CD8-positive, alpha-beta memory T cell (primary cell): ENCODE measurements at places on chromosomes 6 and 20. TPM values are rescaled to one million over a fixed set of nuclear protein-coding genes. Genes with fewer than 3 reads are reported as not detected.

GRCh38 chr20:58619864-58620431, 31.1 kb upstream of the STX16 start:
- H3K4me3 ChIP-seq: no peak overlapping the region
- no peaks in the 10 kb centered on the region for H3K4me1 ChIP-seq
- H3K27ac ChIP-seq: no peak overlapping the region
- no peak for DNase-seq
- H3K36me3 ChIP-seq: no peaks in the 10 kb centered on the region
- no peaks in the 10 kb centered on the region for H3K27me3 ChIP-seq

- no peak overlapping the region for H3K27ac ChIP-seq
- no peaks in the 10 kb centered on the region for H3K36me3 ChIP-seq
- DNase-seq: no peak
- no peak overlapping the region for H3K4me3 ChIP-seq
- peaks cover 25% of the 10 kb centered on the region for H3K4me1 ChIP-seq
- H3K27me3 ChIP-seq: no peaks in the 10 kb centered on the region
Measured at GRCh38 chr20:5833309-5833941, 83.2 kb downstream of the SHLD1 start.

- no peak overlapping the region for H3K27ac ChIP-seq
- H3K4me3 ChIP-seq: no peak overlapping the region
- no peaks in the 10 kb centered on the region for H3K36me3 ChIP-seq
- DNase-seq: no peak
- H3K4me1 ChIP-seq: no peaks in the 10 kb centered on the region
Measured at GRCh38 chr6:24026050-24026449, 100.0 kb upstream of the NRSN1 start.

- no peaks in the 10 kb centered on the region for H3K27me3 ChIP-seq
- peak; percentile 69 for DNase-seq
- H3K4me1 ChIP-seq: peaks cover 68% of the 10 kb centered on the region
- peaks cover 31% of the 10 kb centered on the region for H3K36me3 ChIP-seq
Measured at GRCh38 chr6:107716688-107717089, 107.4 kb downstream of the SCML4 start.

DNA sequence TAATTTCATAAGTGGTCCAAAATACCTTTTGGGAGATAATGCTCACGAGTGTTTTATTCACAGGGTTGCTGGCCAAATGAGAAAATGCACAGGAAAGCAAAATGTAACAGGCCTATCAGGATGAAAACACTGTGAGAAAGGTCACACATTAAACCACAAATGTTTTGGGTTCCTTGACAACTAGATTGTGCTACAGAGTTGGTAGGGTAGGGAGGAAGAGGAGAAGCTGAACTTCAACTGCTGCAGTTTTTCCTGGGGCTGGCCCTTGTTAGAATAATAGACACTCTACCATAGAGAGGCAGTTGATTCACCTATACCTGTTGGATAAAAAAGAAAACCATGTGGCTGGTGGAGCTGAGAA, 28.1 kb upstream of the PAQR8 start:
- peak overlapping the region; percentile 28 for H3K4me3 ChIP-seq
- peak overlapping the region; percentile 46 for H3K27ac ChIP-seq
- peaks cover 66% of the 10 kb centered on the region for H3K4me1 ChIP-seq
- no peak for DNase-seq

DNA sequence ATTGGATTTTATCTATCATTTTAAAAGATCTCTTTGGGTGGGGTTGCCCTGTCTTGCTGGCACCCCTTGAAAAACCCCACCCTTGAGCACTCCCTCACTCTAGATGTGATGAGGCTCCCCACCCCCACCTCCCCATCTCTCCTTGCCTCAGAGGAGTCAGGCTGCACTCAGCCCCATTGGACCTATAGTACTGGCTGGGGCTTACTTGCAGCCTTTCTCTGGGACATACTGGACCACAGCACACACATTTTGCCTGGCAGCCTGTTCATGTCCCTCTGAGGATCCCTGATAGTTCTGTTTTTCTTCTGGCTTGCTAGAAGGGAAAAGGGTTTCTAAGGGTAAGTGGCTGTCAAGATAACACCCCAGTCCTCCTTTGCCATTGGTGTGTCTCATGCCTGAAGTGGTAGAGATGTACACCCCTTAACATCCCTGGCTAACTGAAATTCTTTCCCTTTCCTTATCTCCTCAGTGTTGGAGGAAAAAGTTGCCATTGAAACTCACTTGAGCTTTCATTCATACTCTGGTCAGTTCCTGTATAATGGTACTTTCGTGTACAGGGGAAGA, 553.4 kb upstream of the CITED2 start:
- no peaks in the 10 kb centered on the region for H3K36me3 ChIP-seq
- DNase-seq: no peak
- H3K4me1 ChIP-seq: no peaks in the 10 kb centered on the region
- no peak overlapping the region for H3K27ac ChIP-seq
- H3K27me3 ChIP-seq: no peaks in the 10 kb centered on the region

GRCh38 chr20:31968291-31969126, 558 bp downstream of the XKR7 start:
- peak; percentile 79 for DNase-seq
- no peaks in the 10 kb centered on the region for H3K4me1 ChIP-seq
- peaks cover 25% of the 10 kb centered on the region for H3K27me3 ChIP-seq

The BANF2 gene
- not detected for total RNA-seq

- H3K36me3 ChIP-seq: no peaks in the 10 kb centered on the region
- H3K4me3 ChIP-seq: no peak overlapping the region
- DNase-seq: no peak
Measured at GRCh38 chr6:43310134-43310533, 1.5 kb upstream of the CRIP3 start.

GRCh38 chr6:137846772-137847313, 20.2 kb upstream of the TNFAIP3 start:
- H3K4me3 ChIP-seq: no peak overlapping the region
- H3K27ac ChIP-seq: no peak overlapping the region
- peaks cover 5% of the 10 kb centered on the region for H3K4me1 ChIP-seq
- no peaks in the 10 kb centered on the region for H3K36me3 ChIP-seq

The SUMO4 gene
- total RNA-seq: 3.7 TPM

- no peaks in the 10 kb centered on the region for H3K4me1 ChIP-seq
- no peak overlapping the region for H3K4me3 ChIP-seq
- no peak for DNase-seq
- no peaks in the 10 kb centered on the region for H3K36me3 ChIP-seq
Measured at GRCh38 chr6:143426026-143426425, 24.5 kb downstream of the ADAT2 start.

- H3K4me1 ChIP-seq: peaks cover 29% of the 10 kb centered on the region
- no peak for DNase-seq
- H3K4me3 ChIP-seq: no peak overlapping the region
- H3K27me3 ChIP-seq: no peaks in the 10 kb centered on the region
Measured at GRCh38 chr6:118639054-118639964, 12.1 kb downstream of the CEP85L start.

DNA sequence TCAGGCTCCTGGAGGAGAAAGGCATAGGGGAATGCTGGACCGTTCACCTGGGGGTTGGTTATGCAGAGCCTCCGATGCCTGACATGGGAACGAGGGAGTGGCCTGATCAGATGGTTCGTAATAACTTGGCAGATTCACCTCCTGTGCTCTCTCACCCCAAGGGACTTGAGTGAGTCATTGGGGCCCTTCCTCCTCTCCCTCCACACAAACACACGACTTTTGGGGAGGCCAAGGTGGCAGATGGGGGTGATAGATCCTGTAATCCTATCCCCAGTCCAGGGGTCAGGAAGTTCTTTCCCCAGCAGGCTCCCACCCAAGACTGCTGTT, 45.6 kb upstream of the ARFGEF2 start:
- H3K4me1 ChIP-seq: peaks cover 5% of the 10 kb centered on the region
- H3K27me3 ChIP-seq: no peaks in the 10 kb centered on the region
- H3K36me3 ChIP-seq: no peaks in the 10 kb centered on the region

The IL17F gene
- 0.84 TPM for total RNA-seq

- no peaks in the 10 kb centered on the region for H3K36me3 ChIP-seq
- no peaks in the 10 kb centered on the region for H3K27me3 ChIP-seq
- H3K4me1 ChIP-seq: no peaks in the 10 kb centered on the region
Measured at GRCh38 chr20:45450097-45450818, 19.3 kb upstream of the WFDC2 start.

DNA sequence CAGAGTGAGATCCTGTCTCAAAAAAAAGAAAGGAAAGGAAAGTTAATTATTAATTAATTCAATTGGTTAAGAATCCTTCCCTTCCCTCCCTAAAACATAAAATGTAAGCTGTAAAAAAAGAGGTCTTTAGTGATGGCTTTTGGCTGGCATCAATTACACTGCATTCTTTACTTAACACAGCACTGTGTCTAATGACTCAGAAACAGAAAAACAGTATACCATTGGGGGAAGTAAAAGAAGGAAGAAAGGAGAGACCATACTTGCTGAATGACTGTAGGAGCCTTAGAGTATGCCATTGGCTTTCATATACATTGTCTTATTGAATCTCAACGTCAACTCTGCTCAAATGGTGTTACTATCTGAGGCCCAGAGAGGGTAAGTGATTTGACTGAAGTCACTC, 18.3 kb upstream of the CITED2 start:
- H3K27ac ChIP-seq: no peak overlapping the region
- H3K4me3 ChIP-seq: no peak overlapping the region
- H3K4me1 ChIP-seq: no peaks in the 10 kb centered on the region
- H3K36me3 ChIP-seq: no peaks in the 10 kb centered on the region

The ALDH8A1 gene
- total RNA-seq: 0.82 TPM

DNA sequence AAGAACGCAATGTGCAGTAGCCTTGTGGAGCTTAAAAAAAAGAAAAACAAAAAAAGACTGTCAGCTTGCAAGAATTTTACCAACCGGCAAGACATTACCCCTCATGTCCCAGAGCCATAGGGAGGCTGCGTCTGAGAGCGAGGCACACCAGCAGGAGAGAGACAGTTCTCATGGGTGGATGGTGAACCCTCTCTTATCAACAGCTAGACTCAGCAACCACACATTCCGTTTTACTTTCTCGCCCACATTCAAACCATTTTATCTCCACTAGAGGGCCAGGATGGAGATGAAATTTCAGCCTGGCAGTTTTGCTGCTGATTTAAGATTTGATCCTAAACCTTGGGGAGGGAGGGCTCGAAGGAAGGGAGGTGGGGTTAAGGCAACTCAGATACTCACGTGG, 247.0 kb downstream of the ATXN1 start:
- peak; percentile 36 for DNase-seq
- H3K4me3 ChIP-seq: no peak overlapping the region
- H3K27me3 ChIP-seq: no peaks in the 10 kb centered on the region
- H3K27ac ChIP-seq: no peak overlapping the region
- H3K36me3 ChIP-seq: no peaks in the 10 kb centered on the region

DNA sequence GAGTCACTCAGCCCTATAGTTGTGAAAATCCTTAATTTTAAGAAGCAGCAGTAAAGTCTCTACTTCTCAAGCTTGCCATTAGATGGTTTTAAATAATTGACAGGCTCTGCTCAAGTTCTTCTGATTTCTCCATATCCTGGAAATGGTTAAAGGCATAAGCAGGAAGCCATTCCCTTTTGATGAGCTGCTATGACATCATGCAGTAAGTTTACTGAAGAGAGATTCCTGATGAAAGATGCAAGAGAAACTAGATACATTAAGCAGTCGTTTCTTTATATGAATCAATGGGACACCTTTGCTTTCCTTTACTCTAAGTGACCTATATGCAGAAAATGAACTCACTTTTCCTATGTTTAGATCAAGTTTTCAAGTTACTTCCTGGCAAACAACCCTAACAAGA, 9.8 kb downstream of the POPDC3 start:
- H3K27ac ChIP-seq: no peak overlapping the region
- H3K36me3 ChIP-seq: no peaks in the 10 kb centered on the region
- H3K4me1 ChIP-seq: no peaks in the 10 kb centered on the region
- H3K27me3 ChIP-seq: no peaks in the 10 kb centered on the region
- H3K4me3 ChIP-seq: no peak overlapping the region
- DNase-seq: no peak

- no peaks in the 10 kb centered on the region for H3K4me1 ChIP-seq
- no peaks in the 10 kb centered on the region for H3K36me3 ChIP-seq
- no peaks in the 10 kb centered on the region for H3K27me3 ChIP-seq
- H3K4me3 ChIP-seq: no peak overlapping the region
- H3K27ac ChIP-seq: no peak overlapping the region
- no peak for DNase-seq
Measured at GRCh38 chr6:9250852-9251251, 815.5 kb upstream of the SLC35B3 start.

GRCh38 chr6:129748212-129748900, 38.4 kb upstream of the ARHGAP18 start:
- no peaks in the 10 kb centered on the region for H3K27me3 ChIP-seq
- H3K4me3 ChIP-seq: peak overlapping the region; percentile 43
- H3K4me1 ChIP-seq: peaks cover 53% of the 10 kb centered on the region
- peak; percentile 34 for DNase-seq
- H3K27ac ChIP-seq: peak overlapping the region; percentile 12

The PI3 gene
- not detected for total RNA-seq

- H3K36me3 ChIP-seq: no peaks in the 10 kb centered on the region
- H3K27ac ChIP-seq: no peak overlapping the region
- no peak overlapping the region for H3K4me3 ChIP-seq
- no peaks in the 10 kb centered on the region for H3K4me1 ChIP-seq
- no peaks in the 10 kb centered on the region for H3K27me3 ChIP-seq
- peak; percentile 14 for DNase-seq
Measured at GRCh38 chr20:18276821-18277220, 11.5 kb upstream of the ZNF133 start.

GRCh38 chr6:11810039-11810541, 31.5 kb upstream of the ADTRP start:
- no peaks in the 10 kb centered on the region for H3K27me3 ChIP-seq
- H3K4me1 ChIP-seq: no peaks in the 10 kb centered on the region
- no peaks in the 10 kb centered on the region for H3K36me3 ChIP-seq

DNA sequence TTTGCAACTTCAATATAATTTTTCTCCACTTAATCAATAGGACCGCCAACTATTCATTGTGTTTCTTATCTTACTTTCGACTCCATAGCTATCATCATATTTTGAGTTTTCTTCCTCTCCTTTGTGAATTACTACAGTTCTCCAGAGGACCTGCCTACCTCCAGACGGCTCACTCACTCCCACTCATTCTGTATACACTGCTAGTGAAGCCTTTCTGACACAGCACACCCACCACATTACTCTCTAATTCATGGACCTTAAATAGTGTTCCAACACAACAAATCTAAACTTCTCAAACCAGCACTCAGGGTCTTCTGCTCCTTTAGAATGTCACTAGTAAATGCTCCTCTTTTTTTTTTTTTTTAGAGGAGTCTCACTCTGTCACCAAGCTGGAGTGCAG, 23.8 kb downstream of the FKBP5 start:
- H3K4me1 ChIP-seq: peaks cover 69% of the 10 kb centered on the region
- no peak for DNase-seq
- H3K36me3 ChIP-seq: no peaks in the 10 kb centered on the region
- no peak overlapping the region for H3K27ac ChIP-seq
- H3K27me3 ChIP-seq: no peaks in the 10 kb centered on the region

The RNF144B gene
- 0.98 TPM for total RNA-seq

The YTHDF1 gene
- 47.5 TPM for total RNA-seq

GRCh38 chr6:38495922-38496635, 143.7 kb downstream of the BTBD9 start:
- no peak overlapping the region for H3K4me3 ChIP-seq
- no peaks in the 10 kb centered on the region for H3K36me3 ChIP-seq
- H3K27ac ChIP-seq: no peak overlapping the region
- DNase-seq: no peak

DNA sequence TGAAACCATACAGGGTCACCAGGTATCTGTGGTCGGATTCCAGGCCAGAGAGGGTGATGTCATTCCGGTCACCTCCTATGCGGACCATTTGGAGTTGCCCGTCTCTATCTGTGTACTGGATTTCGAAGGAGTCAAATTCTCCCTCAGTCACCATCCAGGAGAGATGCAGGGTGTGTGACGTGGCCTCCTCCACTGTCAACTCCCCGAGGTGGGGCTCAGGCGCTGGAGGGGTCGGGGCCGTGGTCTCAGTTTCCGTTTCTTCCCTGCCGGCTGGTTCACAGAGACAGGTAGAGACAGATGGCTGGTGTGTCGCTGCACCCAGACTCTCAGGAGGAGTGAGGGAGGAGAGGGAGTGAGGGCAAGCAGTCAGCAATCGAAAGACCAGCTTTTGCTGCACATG, 30.7 kb downstream of the CYP21A2 start:
- H3K4me1 ChIP-seq: no peaks in the 10 kb centered on the region
- H3K4me3 ChIP-seq: no peak overlapping the region
- H3K36me3 ChIP-seq: no peaks in the 10 kb centered on the region
- no peak for DNase-seq
- H3K27ac ChIP-seq: no peak overlapping the region
